ENCODE measurements at places on chromosomes 7 and 10. TPM values are rescaled to one million over a fixed set of nuclear protein-coding genes. Genes with fewer than 3 reads are reported as not detected.

- no peak for DNase-seq
Observed at GRCh38 chr10:97755718-97756117, 16.1 kb downstream of the SFRP5 start.

- no peak for DNase-seq
Observed at GRCh38 chr7:157635148-157635500, 298.3 kb downstream of the DNAJB6 start.

DNA sequence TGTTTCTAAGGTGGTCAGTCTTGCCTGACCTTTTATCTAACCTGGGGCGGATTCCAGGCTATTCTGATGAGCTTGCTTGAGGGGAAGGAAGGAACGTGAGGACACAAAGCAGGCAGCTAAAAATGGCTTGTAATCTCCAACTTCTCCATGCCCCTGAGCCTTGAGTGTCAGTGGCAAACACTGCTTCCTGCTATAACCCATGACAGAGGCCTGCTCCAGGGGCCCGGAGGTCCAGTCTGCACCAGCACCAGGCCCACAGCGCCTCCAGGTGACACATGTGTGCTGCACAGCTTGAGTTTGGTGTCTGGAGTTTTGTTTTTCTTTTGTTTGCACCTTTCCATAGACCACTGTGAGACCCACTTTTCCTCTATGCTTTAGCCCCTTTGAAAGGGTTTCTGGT is 207.9 kb downstream of the PAXIP1 start:
- DNase-seq: no peak

GRCh38 chr7:21092766-21093702 is 306.3 kb upstream of the SP8 start:
- DNase-seq: no peak

DNA sequence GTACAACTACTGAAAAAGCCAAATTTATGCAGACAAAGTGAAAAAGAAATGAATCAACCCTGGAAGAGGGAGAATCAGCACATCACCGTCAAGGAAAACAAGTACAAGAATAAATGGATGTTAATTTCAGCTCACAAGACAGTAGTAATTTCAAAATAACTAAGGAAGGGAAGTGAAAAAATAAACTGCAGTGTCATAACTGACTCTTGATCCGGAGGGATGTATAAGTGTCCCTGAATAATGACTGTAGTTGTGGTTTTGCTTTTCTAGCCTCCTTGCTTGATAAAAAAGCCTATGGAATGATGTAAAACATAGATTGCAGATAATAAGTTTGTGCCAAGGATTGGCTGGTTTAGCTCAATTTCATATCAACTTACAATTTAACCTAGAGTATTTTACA is 721.1 kb upstream of the C7orf33 start:
- no peak for DNase-seq

- no peak for DNase-seq
Observed at GRCh38 chr10:77032188-77032570, 605.4 kb downstream of the KCNMA1 start.

DNA sequence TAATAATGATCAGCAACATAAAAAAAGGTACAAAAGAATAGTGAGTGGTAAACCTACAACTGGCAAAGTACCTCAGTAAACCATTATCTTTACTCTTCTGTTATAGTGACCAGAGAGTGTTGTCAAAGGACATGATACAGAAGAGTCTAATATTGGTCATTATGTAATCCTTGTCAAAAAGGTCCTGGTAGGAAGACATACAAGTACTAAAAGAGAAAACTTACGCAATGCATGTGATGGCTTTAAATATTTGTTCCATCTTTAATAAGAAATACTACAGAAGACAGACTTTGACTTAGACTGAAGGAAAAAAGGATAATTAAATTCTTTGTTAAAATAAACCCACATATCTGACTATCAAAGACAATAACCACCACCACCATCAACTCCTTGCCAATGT is 6.5 kb downstream of the DOCK4 start:
- DNase-seq: no peak

GRCh38 chr7:105448181-105448580 is 59.5 kb upstream of the SRPK2 start:
- DNase-seq: no peak

- no peak for DNase-seq
Observed at GRCh38 chr10:283916-284356, 148.7 kb downstream of the ZMYND11 start.

GRCh38 chr10:68462536-68462935 is 9.2 kb downstream of the DNA2 start:
- no peak for DNase-seq

- DNase-seq: peak; percentile 25
Observed at GRCh38 chr10:75444781-75445386, 13.5 kb downstream of the LRMDA start.

GRCh38 chr7:467856-468545 is 51.6 kb downstream of the PDGFA start:
- no peak for DNase-seq

GRCh38 chr10:58894929-58895328 is 281.5 kb upstream of the PHYHIPL start:
- DNase-seq: no peak

GRCh38 chr7:69864274-69864673 is 266.0 kb downstream of the AUTS2 start:
- no peak for DNase-seq

DNA sequence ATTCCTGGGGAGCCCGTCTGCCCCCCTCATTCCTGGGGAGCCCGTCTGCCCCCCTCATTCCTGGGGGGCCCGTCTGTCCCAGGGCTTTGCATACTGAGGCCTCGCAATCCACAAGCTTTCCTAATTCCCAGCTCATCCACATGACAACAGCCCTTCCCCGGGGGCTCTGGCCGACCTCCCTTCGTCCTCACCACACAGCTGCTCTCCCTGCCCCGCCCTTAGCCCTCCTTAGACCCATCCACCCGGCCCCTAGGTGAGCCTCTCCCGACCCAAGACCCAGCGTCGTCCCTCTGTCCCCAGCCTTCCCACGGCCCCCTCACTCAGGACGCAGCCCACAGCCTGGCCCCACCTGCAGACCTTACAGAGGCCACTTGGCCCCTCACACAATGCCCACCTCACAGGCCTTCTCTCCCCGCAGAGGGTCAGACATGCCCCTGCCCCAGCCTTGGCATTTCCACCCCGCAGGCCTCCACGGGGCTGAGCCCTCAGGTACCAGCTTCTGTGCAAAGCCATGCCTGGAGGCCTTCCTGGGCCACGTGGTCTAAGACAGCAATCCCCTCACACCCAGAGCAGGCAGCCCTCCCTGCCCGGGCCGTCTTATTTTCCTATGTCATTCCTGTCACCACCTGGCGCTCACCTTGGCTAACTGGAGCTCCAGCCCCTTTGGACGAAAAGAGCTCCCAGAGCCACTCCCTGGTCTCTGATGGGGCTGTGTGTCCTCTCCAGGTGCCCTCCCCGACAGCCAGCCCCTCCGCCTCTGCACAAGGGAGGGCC is 3.5 kb upstream of the FAM20C start:
- DNase-seq: no peak

- peak; percentile 59 for DNase-seq
Observed at GRCh38 chr7:71735961-71736556, 604.1 kb downstream of the GALNT17 start.

- DNase-seq: no peak
Observed at GRCh38 chr10:23834091-23834490, 374.8 kb upstream of the KIAA1217 start.

DNA sequence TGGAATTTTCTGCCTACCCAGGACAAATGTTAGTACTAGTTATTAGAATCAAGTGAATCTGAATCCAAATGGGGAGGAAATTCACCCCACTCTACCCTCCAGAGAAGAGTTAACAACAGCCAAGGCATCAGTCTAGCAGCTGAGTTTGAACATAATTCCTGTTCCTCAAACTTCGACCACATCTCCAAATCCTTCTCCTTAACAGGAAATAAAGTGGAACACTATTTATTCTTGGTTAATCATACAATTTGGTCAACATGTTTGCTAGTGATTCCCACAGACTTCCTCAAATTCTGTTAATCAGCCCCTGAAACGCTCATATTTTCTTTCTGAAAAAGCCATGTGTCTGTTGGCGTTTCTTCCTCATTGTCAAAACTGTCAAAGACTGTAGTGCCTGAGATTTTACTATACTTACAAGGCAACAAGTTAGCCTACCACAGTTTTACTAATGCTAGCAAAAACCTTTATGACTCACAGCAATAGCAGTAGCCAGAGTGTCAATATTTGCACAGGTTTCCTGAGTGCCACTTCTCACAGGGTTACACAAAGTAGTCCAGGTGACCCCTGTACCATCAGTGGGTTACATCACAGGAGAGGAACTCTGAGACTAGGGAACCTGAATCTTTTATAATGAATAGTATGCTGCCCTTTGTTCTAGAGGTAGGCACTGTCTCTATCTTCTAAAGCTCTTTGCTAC is 202.9 kb downstream of the GRM3 start:
- no peak for DNase-seq

GRCh38 chr10:105973902-105974301 is 1190.6 kb downstream of the SORCS1 start:
- DNase-seq: no peak

- DNase-seq: peak; percentile 51
Observed at GRCh38 chr10:12656518-12657142, 307.3 kb downstream of the CAMK1D start.

- no peak for DNase-seq
Observed at GRCh38 chr7:80307227-80307856, 172.7 kb downstream of the GNAI1 start.

DNA sequence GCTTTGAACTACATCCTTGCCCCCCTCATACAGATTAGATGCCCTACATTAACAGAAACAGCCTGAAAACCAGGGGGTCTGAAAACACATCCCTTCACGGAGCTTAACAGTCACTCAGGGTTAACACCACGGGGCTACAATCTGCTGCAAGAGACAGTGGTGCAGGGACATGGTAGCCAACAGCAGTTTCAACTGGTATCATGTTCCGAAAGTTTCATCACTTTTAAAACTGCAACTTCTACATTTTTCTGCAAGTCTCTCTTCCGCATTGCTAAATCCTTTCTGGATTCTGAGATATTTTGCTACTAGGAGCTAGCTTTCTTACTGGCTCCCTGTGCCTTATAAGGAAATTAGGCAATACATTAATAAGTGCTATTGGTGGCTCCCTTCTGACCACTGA is 92.6 kb downstream of the JAZF1 start:
- no peak for DNase-seq

DNA sequence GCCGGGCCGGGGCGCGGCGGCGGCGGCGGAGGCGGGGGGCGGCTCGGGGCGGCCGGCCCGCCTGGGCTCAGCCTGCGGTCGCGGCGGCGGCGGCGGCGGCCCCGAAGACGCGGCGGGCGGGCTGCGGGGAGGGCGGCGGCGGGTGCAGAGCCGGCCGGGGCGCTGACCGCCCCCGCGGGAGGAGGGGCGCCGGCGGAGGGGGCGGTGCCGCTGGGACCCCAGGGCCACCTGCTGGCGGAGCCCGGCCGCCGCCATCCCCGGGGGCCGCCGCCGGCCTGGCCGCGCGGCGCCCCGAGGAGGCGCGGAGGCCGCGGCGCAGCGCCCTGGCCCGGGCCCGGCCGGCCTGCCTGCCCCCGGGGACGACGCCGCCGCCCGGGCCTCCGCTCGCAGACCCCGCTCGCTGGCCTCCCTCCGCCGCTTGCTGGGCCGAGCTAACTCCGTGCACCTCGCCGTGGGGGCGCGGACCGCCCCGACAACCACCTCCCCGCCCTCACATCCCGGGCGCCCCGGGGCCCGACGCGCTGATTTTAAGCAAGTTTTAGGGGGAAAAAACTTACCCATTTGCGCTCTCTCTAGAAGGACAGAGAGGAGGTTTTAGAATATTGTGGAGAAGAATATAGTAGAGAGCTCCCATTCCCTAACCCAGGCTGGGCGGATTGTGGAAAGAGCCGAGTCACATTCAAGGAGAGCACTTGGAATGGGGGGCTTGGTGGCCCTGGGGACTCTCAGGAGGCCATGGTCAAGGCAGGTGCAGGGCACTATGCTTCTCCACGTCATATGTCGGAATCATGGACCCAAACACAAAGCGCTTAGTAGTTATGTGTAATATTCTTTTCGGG is at the start of gene BEND7:
Gene BEND7 (minus strand): TSS at position 140 of the 839 bp plus-strand sequence. CDS start 481 bp downstream, outside the sequence.
- DNase-seq: peak; percentile 9

- DNase-seq: no peak
Observed at GRCh38 chr7:148480479-148481146, 110.0 kb upstream of the C7orf33 start.

DNA sequence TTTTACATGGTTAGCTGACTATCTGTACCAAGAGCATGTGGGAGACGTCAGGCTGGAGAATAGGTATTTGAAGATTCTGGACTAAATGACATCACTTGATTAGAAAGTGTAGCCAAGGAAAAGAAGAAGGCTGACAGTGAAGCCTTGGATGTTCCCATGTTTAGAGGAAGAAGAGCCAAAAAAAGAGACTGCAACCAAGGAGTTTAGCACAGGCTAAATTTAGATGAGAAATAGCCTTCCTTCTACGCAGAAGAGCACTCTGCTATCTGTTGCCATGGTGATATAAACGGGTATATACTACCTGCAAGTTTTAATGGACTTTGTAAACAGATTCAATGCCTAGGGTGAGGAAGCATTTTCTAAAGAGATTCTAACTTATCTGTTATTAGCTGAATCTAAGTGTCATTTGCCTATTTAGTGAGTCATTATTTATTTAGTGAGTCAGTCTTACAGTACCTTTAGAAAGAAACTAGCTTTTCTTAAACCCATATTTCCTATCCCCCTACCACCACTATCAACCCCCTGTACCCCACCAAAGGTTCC is 69.8 kb downstream of the CDK6 start:
- DNase-seq: peak; percentile 60

DNA sequence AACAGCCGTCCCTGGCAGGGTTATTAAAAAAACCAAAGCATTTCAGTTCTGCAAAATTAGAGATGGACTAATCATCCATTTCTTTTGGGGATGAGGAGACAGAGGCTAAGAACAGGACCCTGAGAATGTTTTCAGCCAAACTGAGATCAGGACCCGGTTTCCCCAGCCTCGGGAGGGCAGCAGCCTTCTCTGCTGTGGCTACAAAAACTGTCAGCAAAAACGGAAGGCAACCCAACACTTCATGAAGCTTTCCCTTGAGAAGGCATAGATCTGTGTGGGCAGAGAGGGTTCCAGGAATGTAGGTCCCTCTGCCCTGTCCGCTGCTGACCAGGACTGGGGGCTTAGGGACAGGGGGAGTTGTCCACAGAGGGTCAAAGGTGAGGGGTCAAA is 313.5 kb downstream of the TCERG1L start:
- no peak for DNase-seq

DNA sequence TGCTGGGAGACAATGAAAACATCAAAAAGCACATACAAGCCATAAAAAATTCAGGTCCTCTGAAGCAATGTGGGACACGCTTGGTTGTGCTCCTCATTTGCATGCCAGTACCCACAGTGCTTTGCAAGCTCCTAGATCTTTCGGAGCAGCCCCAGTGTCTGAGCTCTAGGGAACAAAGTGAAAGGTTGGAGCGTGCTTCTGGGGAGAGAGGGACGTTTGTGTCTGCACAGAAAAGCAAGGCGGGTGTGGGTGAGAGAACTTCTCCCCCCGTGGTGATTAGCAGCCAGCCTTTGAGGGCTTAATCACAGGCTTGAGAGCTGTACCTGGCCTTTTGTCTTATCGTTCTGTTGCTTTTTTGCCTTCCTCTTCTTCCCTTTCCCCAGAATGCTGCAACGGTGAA is 76.7 kb upstream of the HABP2 start:
- DNase-seq: no peak

GUSB gene
- total RNA-seq: 29.2 TPM

NUTM2E gene
- total RNA-seq: not detected

PRSS37 gene
- total RNA-seq: not detected

IFIT1 gene
- 22.9 TPM for total RNA-seq

PRKG1 gene
- 0.22 TPM for total RNA-seq

HSPA12A gene
- 9.7 TPM for total RNA-seq

CROT gene
- 22.2 TPM for total RNA-seq

SLC26A4 gene
- total RNA-seq: not detected

TES gene
- 1.8 TPM for total RNA-seq

AKR1C1 gene
- 28.1 TPM for total RNA-seq

PPP1R17 gene
- total RNA-seq: not detected

DDC gene
- total RNA-seq: not detected

OR2A42 gene
- not detected for total RNA-seq

CHAT gene
- total RNA-seq: not detected
